NCI-H524 (cell line): ENCODE measurements at places on chromosomes 2 and 18.

GRCh38 chr18:55236150-55236931, 277.1 kb upstream of the CCDC68 start:
- DNase-seq: no peak

DNA sequence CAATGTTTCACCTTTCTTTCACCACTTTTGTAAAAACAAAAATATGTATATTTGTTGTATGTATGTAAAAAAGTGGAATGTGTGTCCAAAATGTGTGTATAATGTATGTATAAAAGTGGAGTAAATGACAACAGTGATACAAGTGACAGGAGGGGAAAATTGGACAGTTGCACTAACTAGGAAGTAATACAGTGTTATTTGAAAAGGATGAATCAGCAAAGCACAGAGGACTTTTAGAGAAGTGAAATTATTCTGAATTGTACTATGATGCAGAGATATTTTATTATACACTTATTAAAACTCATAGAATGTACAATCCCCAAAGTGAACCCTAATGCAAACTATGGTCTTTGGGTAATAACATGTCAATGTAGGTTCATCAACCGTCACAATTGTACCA, 331.3 kb upstream of the CNTNAP5 start:
- DNase-seq: no peak

DNA sequence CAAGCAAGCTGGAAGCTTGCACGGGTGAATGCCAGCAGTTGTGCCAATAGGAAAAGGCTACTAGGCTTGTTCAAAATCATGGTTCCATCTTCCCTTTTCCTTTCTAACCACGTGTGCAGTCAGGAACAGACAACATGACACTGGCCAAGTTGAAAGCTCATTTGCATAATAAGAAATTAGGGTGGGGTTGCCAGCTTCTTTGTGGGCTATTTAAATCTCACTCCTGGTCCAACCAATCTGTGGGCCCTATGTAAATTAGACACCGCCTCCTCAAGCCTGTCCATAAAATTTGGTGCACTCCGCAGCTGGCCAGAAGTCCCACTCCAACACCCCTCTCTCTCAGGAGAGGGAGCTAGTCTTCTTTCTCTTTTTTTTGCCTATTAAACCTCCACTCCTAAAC, 1948.4 kb upstream of the PIK3C3 start:
- DNase-seq: peak; percentile 51

DNA sequence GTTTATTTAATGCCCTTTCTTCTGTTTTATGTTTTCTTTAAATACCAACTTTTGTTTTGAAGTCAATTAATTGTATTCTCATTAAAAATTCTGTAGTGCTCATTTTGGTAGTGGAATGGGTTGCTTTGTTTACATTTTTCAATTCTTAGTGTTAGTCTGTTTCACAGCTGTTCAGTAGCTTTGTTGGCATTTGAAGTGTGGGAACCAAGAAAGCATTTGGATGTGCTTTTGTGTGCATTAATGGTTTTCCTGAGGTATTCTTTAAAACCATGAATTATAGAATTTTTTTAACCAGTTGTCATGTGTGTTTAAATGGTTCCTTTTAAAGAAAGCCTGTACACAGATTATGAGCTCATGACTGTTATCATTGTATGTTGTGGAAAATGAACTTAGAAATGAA, 19.7 kb downstream of the MIB1 start:
- DNase-seq: no peak

- DNase-seq: no peak
Observed at GRCh38 chr2:109392816-109393661, 220.7 kb downstream of the SEPTIN10 start.

- DNase-seq: no peak
Observed at GRCh38 chr2:127083819-127084503, 23.0 kb downstream of the BIN1 start.

GRCh38 chr2:14306268-14306861, 326.2 kb upstream of the LRATD1 start:
- no peak for DNase-seq

- no peak for DNase-seq
Observed at GRCh38 chr18:3692113-3692621, 242.2 kb downstream of the TGIF1 start.

DNA sequence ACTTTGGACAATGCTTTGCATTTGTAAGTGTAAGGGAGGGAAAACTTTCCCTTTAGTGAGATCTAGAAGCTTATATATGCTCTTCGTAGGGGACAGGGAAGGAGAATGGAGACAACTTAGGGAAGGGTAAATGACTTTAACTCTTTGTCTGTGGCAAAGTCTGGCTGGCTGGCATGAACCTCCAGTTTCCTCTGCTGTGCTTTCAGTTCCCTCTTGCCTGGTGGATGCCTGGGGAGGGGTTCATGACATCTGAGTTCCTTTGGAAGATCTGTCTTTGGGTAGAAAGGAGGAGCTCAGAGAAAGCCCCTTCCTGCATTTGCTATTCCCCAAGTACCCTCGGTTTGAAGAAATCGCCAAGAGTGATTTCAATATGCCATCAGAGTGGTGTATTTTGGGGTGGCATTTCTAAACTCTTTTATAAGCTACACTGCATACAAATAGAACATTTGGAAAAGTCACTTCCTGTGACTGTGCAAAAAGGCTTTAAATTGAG, 143.6 kb downstream of the VAPA start:
- no peak for DNase-seq

DNA sequence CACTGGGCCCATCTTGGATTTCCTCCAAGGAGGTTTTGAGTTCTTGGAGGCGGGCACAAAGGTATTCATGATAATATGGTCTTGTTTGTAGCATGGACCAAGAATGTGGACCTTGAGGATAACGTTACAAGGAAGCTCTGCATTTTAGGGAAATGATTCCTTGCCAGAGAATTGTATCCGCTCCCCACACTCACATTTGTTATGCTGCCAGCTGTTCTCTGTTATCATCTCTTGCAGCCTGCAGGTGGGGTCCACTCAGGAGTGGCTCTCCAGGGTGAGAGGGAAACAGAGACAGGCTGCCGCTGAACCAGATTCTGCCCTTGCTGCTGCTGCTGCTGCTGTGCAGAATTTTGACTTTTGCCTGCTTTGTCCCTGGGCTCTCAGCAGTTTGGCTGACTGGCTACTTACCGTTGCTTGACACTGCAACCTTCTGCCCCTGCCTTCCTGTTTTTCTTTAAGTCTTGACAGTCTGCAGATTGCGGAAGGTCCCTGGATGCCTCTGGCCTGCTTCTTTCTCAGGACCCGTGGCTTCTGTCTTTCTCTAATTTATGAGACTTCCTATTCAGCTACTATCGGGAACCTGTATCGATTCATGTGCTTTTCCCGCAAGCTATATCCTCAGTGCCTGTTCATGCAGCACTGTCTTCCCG, 122.3 kb upstream of the DOCK10 start:
- peak; percentile 38 for DNase-seq

DNA sequence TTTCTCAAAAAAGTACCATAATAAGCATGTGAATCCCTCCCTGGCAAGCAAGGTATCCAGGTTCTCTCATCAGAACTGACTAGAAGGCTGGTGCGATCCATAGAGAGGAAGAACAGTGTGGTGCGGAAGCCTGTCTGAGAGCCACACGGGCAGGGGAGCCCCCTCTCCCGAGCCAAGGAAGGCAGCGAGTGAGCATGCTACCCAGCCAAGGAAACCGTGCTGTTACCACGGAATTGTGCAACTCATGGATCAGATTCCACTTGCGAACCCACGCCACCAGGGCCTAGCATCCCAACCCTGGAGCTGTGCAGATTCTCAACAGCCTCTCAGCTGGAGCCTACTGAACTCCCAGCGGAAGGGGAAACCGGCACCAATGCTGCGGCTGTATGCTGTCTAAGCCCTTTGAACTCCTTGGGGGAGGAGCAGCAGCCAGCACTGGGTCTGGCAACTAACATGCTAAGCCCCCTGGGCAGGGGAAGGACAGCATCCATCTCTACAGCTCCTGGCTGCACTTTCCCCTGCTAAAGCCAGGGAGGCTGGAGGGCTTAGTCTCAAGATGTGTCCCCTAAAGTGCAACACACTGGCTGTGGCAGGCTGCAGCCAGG, 823.1 kb downstream of the EPHA4 start:
- no peak for DNase-seq

GRCh38 chr2:80348953-80349352, 44.4 kb upstream of the LRRTM1 start:
- peak; percentile 56 for DNase-seq

GRCh38 chr2:37802899-37803379, 122.1 kb upstream of the RMDN2 start:
- DNase-seq: no peak

DNA sequence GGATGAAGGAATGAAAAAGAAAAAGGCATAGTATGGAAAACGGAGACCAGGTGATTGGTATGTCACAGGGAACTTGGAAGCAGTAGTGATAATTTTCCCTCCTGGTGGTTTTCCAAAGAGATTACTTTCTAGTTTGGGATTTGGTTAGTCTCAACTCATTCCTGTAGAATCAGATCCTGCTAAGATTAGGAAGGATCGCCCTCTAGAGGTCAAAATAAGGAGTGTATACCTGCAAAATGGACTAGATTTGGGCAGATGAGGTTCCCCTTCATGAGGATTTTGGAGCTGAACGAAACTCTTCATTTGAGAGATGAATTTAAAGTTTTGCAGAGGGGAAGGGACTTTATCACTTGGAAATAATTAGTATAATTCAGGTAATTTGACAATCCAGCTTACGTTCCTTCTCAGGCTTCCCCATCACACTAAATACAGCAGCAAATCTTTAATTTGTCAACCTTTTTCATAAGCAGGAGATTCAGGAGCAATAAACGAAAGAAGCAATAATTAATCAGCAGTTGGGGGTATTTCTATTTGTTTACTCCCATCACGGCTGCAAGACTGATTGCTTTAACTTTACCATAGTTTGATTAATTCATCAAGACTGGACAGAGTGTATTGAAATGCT, 65.2 kb downstream of the CCDC195 start:
- peak; percentile 61 for DNase-seq

DNA sequence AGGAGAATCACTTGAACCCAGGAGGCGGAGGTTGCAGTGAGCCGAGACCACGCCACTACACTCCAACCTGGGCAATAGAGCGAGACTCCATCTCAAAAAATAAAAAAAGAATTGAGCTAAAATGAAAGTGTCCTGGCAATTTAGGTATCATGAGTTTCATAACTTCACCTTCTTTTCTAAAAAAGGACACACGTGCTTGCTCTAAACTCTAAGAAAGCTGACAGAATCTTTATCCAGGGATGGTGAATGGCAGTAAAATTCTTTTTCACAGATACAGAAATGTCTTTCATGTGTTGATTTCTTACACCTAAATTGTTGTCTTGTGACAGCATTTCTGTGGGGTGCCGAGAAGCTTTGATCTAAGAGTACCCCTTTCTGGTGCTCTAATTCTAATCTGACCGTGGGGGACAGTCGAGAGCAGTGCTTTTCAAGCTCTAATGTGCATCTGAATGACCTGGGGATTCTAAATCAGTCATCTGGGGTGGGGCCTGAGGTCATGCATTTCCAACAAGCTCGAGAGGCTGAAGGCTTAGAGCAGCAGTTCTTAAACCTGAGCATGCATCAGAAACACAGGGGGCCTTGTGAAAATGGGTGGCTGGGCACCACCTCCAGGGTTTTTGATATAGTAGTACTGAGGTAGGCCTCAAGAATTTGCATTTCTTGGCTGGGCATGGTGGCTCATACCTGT, 42.1 kb upstream of the REL start:
- DNase-seq: no peak

- no peak for DNase-seq
Observed at GRCh38 chr2:113070606-113070975, 2.8 kb downstream of the IL1F10 start.

- DNase-seq: no peak
Observed at GRCh38 chr2:69003731-69004130, 9.2 kb upstream of the ANTXR1 start.

GRCh38 chr2:49236316-49236715, 82.0 kb upstream of the FSHR start:
- DNase-seq: peak; percentile 51
